ENCODE measurements at places on chromosomes 3 and 15. TPM values are rescaled to one million over a fixed set of nuclear protein-coding genes. Genes with fewer than 3 reads are reported as not detected.

GRCh38 chr15:83282776-83283137, 1.7 kb downstream of the BNC1 start:
- H3K27ac ChIP-seq, result peak overlapping the region; percentile 84
- H3K36me3 ChIP-seq, result no peaks in the 10 kb centered on the region
- peak overlapping the region; percentile 80 for H3K4me3 ChIP-seq
- no peaks in the 10 kb centered on the region for H3K27me3 ChIP-seq

GRCh38 chr3:2976212-2976611, 134.0 kb downstream of the IL5RA start:
- H3K27ac ChIP-seq, result no peak overlapping the region
- H3K4me3 ChIP-seq, result no peak overlapping the region
- no peaks in the 10 kb centered on the region for H3K36me3 ChIP-seq

- no peak for DNase-seq
- H3K4me3 ChIP-seq, result no peak overlapping the region
- no peaks in the 10 kb centered on the region for H3K27me3 ChIP-seq
- no peaks in the 10 kb centered on the region for H3K4me1 ChIP-seq
- no peak overlapping the region for H3K27ac ChIP-seq
These were observed 124.3 kb upstream of the EIF1B start for GRCh38 chr3:40185029-40185695.

DNA sequence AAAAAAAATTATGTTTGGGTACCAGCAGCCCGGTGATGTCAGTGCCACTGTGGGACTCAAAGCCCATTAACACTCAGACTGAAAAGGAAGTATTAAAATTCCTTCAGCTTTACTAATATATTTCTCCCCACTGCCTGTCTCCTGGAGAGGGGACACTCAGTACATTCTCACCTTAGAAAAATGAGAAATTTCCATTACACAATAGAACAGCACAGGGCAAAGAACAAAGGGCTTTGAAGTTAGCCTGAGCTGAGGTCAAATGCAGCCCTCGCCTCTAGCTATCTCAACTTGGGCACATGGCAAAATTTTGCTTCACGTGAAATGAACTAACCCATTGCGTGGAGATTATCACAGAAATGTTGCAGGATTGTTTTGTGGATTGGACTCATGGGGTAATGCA, 80.8 kb downstream of the RARB start:
- peaks cover 33% of the 10 kb centered on the region for H3K4me1 ChIP-seq
- H3K36me3 ChIP-seq, result peaks cover 4% of the 10 kb centered on the region
- H3K27me3 ChIP-seq, result no peaks in the 10 kb centered on the region

- DNase-seq, result no peak
- no peak overlapping the region for H3K4me3 ChIP-seq
- H3K27ac ChIP-seq, result no peak overlapping the region
These were observed 295.2 kb upstream of the THBS1 start for GRCh38 chr15:39285663-39286062.

- peak overlapping the region; percentile 25 for H3K27ac ChIP-seq
- H3K36me3 ChIP-seq, result no peaks in the 10 kb centered on the region
- no peaks in the 10 kb centered on the region for H3K27me3 ChIP-seq
- DNase-seq, result peak; percentile 82
These were observed 93.2 kb downstream of the TMEM212 start for GRCh38 chr3:171936191-171936841.

Gene IL17RE
- total RNA-seq, result 3.7 TPM

Measured in astrocyte (in vitro differentiated cells and primary cell).